Fibroblast of the conjunctiva (primary cell): ENCODE measurements at places on chromosomes 1 and 21.

DNA sequence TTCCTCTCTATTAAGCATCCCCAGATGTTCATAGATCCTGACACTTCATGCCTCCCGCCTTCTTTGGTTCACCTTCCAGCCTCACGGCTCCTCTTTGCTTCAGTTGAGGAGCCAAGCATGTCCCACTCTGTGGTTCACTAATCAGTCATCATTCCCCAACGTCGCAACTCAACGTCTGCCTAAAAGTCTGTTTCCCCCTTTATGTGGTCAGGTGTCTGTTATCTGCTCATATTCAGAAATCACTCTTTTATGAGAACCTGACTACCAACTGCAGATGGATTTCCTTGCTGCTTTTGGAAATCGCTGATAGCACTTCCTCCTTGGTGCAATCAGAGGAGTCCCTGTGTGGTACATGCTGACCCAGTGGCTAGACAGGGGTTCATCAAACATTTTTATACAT, 94.1 kb upstream of the VANGL1 start:
- DNase-seq = no peak

- no peak for DNase-seq
Measured at GRCh38 chr1:203492082-203492747, 1.7 kb upstream of the OPTC start.

- DNase-seq = no peak
Measured at GRCh38 chr1:2330035-2330434, 61.3 kb downstream of the MORN1 start.

- DNase-seq = no peak
Measured at GRCh38 chr1:28865997-28866650, 48.2 kb upstream of the EPB41 start.

- DNase-seq = no peak
Measured at GRCh38 chr1:99614728-99615127, 31.2 kb upstream of the PALMD start.

DNA sequence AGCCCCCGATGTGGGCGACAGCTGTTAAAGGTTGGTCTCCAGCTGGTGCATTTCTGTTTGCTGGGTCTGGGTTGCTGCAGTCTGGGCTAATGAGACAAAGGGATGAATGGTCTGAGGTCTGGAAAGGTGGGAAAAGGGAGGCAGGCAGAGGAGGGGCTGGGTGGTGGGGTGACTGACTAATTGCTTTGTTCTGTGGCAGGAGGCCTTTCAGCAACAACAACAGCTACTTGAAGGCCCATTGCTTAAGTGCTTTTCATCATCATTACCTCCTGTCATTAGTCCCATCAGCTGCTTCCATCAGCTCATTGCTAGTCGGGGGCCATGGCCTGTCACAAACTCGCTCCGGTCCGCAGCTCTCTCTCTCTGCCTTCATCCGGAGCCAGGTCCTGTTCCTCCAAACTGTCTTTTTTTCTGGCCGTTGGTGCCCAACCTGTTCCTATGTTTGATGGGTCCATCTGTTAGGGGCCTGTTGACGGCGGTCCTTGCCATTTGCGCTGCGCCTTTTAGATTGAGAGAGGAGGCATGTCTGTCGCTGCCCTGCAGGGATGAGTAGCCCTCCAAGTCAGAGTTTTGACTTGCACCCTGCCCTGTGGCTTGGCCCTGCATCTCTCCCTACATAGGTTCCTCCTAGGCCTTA, 105.6 kb upstream of the PLXNA2 start:
- DNase-seq = no peak

DNA sequence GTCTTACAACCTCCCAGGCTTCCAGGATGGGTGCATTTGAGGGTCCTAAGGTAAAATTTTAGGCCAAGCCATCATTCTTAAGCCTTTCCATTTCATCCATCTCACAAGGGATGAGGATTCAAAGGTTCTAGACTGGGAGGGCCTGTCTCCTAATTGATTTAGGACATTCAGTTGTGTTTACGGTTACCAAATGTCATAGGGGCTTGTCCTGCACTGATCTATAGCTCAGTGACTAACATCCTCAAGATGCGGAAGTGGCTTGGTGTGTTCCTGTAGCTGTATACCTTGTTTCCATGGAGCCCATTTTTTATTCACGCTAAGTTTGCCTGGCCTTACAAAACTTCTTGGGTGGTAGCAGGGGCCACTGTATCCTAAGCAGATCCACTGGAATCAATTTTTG, 52.8 kb downstream of the DUSP10 start:
- no peak for DNase-seq

DNA sequence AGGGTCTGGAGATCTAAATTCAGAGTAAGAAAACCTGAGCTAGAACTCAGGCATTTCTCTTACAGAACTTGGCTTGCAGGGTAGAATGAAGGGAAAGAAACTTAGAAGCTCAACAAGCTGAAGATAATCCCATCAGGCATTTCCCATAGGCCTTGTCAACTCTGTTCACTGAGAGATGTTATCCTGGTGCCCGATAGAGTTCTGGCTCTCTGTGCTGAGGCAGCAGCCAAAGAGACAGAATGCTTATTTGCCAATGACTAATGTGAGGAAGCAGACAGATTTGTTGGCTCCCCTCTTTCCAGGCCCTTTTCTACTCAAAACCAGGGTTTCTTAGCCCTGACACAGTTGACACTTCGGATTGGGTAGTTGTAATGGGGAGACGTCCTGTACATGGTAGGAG, 22.3 kb upstream of the TRIM45 start:
- no peak for DNase-seq

DNA sequence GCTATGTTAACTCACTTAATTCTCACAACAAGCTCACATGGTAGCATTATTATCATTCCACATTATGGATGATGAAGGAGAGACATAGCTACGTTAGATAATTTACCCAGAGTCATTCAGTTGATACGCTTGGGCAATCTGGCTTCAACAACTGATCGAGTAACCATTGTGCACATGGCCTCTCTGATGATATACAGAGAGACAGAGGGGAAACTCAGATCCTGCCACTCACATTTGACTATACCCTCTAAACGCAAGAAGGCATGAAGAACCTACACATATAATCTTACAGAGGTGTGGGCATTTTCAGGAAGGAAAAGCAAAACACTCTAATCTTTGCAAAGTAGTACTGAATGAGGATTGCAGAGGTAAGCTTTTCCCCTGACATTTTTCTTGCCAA, 360.1 kb downstream of the BARHL2 start:
- DNase-seq = no peak

GRCh38 chr1:84479998-84480397, 932 bp downstream of the RPF1 start:
- no peak for DNase-seq

- DNase-seq = no peak
Measured at GRCh38 chr1:22043198-22043769, 9.2 kb upstream of the CDC42 start.

DNA sequence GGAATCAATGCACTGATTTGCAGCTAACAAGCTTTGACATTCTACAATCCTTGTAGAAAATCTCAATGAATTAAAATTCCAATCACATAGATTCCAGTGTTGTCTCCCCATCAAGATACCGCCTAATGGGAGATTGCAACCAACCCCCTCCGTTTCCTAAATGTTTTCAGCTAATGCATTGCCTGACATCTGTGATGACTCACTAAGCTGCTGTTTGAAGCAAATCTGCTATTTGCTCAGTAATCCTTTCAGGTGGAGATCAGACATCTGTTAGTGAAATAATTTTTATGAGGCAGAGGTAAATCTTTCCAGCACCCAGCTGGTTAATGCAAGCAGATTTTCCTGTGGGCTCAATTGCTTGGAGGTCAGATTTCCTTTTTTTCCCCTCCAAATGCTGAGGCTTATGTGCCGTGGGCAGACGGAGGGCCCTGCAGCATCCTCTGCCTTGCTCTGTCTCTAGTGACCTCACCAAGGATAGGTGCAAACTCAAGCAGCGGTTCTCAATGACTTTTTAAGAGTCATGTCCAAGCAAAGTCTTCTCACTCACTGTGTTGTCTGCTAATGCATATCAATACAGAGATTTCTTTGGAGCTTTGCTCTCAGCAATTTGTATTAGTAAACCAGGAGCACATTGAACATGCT, 91.1 kb upstream of the RAB3GAP2 start:
- no peak for DNase-seq

GRCh38 chr21:33937146-33937545, 21.5 kb upstream of the ATP5PO start:
- no peak for DNase-seq

DNA sequence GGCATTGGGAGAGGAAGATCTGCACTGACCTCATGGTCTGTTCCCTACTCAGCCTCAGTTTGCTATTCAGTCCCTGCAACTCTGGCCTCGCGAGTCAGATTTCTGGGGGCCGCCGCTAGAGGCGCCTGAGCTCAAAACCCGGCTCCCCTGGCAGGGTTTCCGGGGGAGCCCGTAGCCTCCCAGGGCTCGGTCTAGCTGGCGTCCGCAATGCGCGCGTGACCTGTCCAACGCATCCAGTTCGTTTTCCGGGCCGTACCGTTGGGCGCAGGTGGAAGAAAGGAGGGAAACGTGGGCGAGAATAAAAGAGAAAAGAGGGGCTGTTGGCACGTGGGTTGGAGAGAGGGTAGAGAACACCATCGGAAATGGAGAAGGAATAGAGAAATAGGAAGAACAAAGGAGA, at the start of gene ADAM30:
ADAM30 (minus strand) TSS at position 213 of the 400 bp plus-strand sequence; CDS start at position 34, 179 bp downstream.
- no peak for DNase-seq

DNA sequence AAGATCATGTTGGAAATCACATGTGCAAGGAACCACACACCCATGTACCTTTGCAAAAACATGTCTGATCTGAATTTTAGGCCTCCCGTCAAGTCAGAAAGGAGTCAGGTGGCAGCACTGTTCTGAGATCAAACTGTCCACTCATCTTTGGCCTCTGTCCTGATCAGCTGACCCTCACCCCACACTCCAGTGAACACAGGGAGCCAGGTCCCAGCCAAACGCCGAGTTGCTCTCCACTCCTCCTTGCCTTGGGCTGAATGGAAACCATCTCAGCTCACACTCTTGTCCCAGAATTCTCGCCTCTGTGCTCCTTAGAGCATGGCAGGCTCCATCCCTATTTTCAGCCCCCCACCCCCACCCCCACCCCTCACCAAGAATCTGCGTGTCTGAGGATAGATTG, 4.6 kb upstream of the RNF186 start:
- no peak for DNase-seq

DNA sequence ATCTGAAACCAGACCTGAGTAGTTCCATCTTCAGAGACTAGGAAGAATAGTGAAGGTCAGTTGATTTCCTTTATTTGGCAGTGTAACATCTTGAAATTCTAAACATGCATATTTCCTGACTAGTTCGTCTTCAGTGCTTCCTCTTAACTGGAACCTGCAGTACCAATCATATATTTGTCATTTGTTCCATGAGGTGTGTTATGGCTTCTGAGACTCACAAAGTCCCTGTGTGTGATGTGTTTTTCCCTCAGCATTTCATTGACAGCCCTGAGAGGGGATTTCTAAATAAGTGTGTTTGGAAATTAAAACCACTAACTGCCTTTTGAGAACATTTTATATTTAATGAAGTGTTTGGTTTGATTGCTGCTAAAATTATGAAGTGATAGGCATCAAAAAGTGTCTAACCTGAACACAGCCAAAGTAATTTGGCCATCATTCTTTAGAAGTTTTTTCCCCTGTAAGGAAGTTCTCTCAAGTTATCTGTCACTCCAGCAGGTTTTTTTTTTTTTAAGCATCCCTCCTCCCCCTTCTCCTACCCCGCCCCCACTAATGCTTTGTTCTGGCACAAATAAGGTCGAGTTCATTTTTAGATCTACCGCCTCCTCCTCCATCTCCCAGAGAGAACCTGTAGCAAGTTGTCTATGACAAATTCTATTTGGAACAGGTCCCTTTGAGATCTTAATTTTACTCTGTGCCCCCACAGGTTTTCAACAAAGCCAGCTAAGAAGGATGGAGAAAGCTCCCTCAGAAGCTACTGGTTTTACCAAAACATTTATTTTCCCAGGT, 61.4 kb downstream of the TMEM200B start:
- DNase-seq = no peak

GRCh38 chr1:76377247-76377646, 302.7 kb downstream of the ST6GALNAC3 start:
- DNase-seq = no peak

- no peak for DNase-seq
Measured at GRCh38 chr1:210908791-210909190, 225.2 kb downstream of the KCNH1 start.

DNA sequence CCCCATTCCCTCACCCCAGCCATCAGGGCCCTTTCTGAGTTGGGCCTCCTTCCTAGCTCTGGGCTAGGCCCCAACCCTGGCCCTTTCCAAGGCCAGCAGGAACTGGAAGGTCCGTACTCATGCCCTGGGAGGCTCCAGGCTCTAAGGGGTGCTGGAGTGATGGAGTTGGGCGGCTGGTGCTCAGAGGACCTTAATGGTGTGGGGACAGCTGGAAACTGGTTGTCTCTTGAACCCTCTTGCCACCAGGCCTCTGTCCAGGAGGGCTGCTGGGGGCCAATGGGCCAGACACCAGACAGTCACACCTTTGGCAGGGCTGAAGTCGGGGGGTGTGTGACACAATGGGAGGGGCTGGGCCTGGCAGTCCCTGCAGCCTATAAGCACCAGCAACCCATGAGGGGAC, 9.2 kb upstream of the PADI1 start:
- DNase-seq = no peak

DNA sequence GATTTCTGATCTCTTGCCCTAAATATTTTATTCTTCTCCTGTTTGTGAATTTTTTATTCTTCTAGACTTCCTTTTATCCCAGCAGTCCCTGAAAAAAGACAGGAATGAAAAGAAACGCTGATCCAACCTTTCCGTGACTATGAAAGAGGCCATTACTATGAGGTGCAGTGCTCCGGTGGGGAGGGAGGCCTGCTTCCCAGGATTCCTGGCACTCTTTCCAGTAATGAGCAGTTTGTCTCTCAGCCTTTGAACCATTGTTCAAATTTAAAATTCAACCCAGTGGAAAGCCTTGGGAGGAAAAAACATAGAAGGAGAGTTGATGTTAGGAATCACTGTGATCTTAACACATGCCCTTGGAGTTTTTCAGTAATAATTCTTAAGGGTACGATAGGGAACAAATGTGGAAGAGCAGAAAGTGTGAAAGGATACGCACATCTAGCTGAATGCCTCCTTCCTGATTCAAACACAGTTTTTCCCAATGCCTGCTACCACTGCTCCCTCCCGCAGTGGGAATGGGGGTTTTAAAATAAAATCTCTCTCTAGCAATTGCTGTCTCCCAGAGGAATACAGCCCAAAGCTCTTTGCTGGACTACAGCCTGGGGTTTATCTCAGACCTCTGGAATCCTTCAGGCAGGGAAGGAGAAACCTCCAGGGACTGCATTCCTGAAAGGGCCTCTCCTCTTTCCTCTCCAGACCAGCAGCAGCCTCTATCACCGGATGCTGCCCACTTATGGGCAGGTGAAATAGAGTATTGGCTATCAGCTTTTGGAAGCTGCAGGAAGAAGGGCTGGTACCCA, 6.1 kb downstream of the IER5 start:
- DNase-seq = peak; percentile 90

DNA sequence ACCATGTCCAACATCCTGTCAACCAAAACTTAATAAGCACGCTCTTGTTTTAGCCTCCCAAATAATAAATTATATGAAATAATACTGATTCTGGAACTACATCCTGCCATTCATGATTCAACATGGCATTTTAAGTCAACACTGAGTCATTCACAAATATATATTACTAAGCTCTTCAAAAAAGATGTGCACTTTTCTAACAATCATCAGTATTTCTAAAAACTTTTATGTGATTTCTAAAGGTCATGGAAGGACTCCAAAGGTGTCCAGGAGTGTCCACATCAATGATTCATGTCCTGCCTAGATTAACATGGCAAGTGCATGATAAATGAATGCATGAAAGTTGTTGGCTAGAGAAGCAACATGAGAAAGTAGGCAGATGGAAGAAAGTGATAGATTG, 51.6 kb downstream of the NEGR1 start:
- DNase-seq = no peak

- DNase-seq = no peak
Measured at GRCh38 chr1:95179205-95179986, 54.6 kb upstream of the RWDD3 start.
